Skeletal muscle cell (primary cell): ENCODE measurements at places on chromosomes 2 and 18.
A peak's percentile ranks its signal among the peaks of the same experiment; 100 is the strongest.

- no peak for DNase-seq
Observed at GRCh38 chr2:165697748-165698443, 96.2 kb downstream of the GALNT3 start.

- DNase-seq: no peak
Observed at GRCh38 chr2:69180974-69181373, 168.0 kb downstream of the ANTXR1 start.

- no peak for DNase-seq
Observed at GRCh38 chr2:66470199-66470598, 35.3 kb downstream of the MEIS1 start.

DNA sequence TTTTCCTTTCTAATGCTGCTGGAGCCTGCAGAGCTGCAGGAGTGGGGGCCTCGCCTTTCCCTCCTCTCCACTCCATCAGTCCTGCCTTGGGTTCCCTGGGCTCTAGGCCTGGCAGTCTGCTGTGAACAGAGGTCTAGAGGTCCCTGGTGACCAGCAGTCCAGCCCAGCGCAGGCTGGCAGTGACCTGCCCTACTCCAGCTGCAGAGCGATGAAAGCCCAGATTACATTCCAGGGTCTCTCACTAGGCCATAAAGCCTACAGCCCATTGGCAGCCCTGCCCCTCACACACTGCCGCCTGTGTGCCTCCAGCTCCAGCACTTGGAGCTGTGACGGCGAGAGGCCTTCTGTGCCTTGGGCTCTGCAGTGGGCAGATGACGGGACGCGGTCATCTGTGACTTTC, 14.8 kb upstream of the MAL start:
- no peak for DNase-seq

DNA sequence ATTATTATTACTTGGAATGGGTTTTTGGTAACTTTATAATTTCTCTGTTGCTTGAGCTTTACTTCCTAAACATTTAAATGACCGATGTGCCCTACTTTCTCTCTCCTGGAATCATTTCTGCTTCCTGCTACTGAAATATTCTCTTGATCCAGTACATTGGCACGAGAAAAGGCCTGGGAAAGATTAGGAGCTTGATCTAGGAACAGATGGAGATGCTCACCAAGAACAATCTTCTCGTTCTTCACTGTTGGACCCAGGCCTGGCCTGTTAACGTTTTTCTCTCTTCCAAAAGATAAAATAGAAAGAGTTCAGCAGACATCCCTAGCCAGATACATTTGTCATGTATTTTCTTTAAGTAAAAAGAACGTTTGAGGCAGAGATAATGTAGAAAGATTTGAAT, 1356.8 kb upstream of the CRIM1 start:
- no peak for DNase-seq

DNA sequence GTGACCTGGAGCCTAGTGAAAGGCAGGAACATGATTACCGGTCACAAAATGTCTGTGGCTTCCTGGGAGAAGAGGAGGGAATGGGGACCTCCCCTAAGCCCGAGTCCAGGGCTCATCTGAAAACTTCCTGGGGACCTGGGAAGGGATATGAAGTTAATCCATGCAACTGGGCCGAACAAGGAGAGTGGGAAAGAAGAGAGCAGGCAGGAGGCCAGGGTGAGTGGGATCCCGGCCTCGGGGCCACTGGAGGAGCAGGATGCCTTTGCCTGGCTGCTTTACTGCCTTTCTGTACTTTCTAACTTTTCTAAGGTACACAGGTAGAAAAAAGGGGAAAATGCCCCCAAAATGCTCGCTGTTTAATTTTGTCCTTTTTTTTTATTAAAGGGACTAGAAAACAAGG, 43.4 kb upstream of the MAL start:
- DNase-seq: no peak

DNA sequence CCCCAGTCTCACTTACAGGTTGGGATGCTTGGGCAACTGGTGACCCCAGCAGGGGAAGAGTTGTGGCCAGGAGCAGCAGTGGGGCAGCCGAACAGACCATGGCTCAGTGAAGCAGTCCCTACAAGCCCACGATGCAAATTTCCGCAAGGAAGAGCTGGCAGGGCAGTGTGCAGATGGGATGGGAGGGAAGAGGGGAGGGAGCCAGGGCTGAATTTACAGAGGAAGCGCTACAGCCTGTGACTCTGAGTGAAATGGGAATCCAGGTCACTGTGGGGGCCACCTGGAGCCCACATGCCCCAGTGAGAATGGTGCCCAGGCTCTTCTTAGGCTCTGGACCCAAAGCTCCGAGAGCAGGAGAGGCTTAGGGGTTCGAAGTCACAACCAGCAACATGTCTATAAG, 27.0 kb upstream of the SELENOI start:
- DNase-seq: no peak

GRCh38 chr2:120075545-120075944, 62.7 kb downstream of the EPB41L5 start:
- no peak for DNase-seq

GRCh38 chr2:69789175-69789721, 40.2 kb upstream of the GMCL1 start:
- DNase-seq: peak; percentile 66

DNA sequence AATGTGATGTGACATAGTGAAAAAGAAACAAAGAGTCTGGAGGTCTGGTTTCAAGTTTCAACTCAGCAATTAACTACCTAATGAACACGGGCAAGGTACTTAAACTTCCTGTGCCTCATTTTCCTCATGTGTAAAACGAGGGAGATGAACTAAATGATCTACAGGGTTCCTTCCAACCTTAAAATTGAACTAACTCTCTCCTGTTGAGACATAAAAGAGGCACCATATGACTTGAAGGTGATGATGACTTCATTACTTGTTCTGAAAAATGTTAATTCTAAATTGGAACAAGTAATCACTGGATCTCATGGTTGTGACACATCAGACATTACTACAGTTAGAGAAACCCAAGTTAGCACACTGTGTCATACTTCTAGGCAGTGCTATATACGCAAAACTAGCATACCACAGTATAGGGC, 8.9 kb upstream of the REL start:
- no peak for DNase-seq

DNA sequence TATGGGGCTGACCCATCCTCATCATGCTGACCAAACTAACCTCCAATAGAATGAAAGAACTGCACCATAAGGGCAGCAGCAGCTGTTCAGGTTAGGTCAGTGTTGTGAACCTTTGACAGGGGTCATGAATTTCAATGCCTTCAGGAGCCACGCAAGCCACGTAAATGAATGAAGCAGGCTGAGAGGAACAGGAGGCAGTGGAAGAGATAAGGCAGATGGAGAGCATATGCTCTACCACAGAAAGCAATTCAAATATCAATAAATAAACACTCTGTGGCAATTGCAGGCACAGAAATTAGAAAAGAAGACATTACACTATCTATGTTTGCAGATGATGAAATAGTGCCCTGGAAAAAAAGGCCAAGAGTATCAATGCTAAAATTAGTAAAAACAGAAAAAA, 56.3 kb downstream of the SCG2 start:
- DNase-seq: no peak

- DNase-seq: no peak
Observed at GRCh38 chr2:37458133-37458532, 113.7 kb downstream of the QPCT start.

GRCh38 chr2:202933139-202933510, 21.1 kb downstream of the CARF start:
- no peak for DNase-seq
